NCI-H1105 (cell line): ENCODE measurements at places on chromosomes 2 and 18.
A peak's percentile ranks its signal among the peaks of the same experiment; 100 is the strongest.

DNA sequence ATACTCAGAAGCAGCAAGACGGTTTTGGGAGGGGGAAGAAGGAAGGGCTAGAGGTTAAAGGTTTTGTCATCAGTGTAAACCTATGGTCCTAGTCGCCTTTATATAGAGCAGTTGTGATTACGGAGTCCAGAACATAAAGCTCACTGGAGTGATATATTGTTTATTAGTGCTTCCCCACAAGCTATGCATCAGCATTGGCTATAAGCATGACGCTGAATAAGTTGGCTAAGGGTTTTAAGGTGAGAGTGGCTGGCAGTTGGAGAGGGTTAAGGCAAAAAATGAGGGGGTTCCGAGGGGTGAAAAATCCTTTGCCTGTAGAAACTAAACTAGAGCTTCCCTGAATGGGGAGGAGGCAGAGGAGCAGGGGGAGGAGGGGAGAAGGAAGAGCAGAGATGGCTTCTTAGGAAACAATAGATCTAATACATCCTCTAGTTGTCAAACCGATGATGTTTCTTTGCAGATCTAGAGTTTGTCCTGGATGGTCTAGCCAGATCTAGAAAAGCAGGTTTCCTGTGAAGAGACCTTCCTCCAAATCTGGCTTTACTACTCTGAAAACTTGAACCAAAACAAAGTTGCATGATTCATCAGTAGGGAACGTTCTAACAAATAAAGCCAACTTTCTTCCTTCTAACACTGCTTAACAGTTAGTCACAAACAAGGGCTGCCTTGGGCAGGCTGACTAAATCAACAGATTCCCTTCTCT is 2.5 kb downstream of the KLF7 start:
- DNase-seq, result no peak

GRCh38 chr2:189633392-189633811 is 27.9 kb upstream of the ASNSD1 start:
- DNase-seq, result no peak

DNA sequence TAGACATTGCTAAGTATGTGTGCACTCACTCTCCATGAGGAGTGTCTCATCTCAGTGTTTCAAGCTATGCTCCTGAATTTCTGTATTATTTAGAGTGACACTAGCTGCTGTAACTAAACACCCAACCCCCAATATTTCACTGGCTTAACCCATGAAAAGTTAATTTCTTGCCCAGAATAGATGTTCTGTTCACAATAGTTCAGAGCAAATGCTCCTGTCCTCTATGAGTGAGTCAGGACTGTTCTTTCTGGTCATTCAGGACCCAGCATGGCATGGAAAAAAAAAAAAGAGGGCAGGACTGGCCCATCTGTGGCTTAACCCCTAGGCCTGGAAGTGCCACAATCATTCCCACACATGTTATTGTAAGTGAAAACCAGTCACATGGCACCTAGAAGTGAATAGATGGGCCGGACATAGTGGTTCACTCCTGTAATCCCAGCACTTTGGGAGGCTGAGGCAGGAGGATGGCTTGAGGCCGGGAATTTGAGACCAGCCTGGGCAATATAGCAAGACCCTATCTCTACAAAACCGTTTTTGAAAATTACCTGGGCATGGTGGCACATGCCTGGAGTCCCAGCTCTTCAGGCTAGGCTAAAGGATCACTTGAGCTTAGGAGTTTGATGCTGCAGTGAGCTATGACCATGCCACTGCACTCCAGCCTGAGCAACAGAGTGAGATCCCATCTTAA is 663.6 kb downstream of the IRS1 start:
- no peak for DNase-seq

DNA sequence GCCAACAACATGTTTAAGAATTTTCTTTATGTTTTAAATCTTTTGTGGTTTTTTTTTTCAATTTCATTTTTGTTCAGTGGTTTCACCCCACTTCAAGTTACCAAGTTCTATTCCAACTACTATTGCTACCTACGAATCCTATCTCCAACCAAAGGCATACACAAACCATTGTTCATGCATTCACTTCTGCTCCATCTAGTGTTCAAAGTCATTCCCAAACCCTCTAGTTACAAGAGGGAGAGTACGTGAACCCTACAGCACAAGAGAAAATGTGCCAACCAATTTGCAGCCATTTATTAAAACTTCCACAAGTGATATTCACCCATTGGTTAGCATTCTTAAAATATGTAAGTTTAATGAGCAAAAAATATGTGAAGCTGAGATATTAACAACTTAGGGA is 295.1 kb upstream of the KYNU start:
- no peak for DNase-seq

- no peak for DNase-seq
Observed at GRCh38 chr2:1309507-1309906, 103.8 kb upstream of the TPO start.

GRCh38 chr2:10518470-10519393 is 70.6 kb upstream of the ODC1 start:
- no peak for DNase-seq

GRCh38 chr18:25503567-25504081 is 151.7 kb upstream of the ZNF521 start:
- peak; percentile 5 for DNase-seq
